Activated T-cell treated with anti-CD3 and anti-CD28 coated beads, Interleukin-2, amount 50 U/mL, for 4 hours (primary cell): ENCODE measurements at places on chromosomes 7 and 10. TPM values are rescaled to one million over a fixed set of nuclear protein-coding genes. Genes with fewer than 3 reads are reported as not detected.

- DNase-seq = no peak
Observed at GRCh38 chr10:100710151-100710871, 35.1 kb upstream of the PAX2 start.

GRCh38 chr10:74012480-74012879 lies 14.6 kb downstream of the VCL start:
- no peak for DNase-seq

- DNase-seq = peak; percentile 38
Observed at GRCh38 chr10:97759158-97759887, 12.5 kb downstream of the SFRP5 start.

GRCh38 chr10:124693396-124693795 lies 50.8 kb downstream of the FAM53B start:
- no peak for DNase-seq

The GJC3 gene
- total RNA-seq = 0.29 TPM
